Stimulated activated CD4-positive, alpha-beta T cell treated with anti-CD3 and anti-CD28 coated beads, TNF-alpha, amount 100 ng/mL, for 1 hour (primary cell): ENCODE measurements at places on chromosomes 7 and 10.

DNA sequence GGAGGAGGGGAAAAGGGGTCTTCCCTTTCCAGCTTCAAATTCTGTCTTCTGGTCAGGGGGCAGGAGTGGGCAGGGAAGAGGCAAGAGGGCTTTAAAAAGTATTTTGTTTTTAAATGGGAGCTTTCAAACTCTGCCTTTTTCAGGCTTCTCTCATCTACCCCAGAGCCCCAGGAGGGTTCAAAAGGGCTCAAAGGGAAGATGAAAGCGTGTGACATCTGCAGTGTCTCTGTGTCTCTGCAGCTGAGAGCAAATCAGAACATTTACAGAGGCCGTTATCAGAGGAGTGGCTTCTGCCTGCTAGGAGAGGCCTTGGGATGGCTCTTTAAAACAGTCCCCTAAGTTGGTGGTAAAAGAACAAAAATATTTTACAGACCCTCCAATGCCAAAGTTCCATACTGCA, 30.3 kb downstream of the TRIM8 start:
- DNase-seq, result no peak

DNA sequence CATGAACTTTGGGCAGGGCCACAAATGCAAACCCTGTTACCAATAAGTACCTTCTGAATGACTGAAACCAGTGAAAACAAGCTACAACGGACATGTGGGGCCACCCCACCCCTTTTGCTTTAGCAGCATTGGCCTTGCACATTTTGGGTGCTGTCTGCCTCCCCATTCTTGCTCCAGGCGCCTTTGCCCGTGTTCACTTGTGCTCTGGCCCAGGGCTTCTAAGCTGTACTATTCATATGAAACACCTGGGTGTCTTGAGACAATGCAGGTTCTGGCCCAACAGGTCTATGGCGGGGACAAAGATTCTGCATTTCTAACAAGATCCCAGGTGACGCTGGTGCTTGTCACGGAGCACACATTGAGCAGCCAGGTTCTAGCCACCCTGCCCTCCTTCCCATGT, 96.5 kb upstream of the SDK1 start:
- DNase-seq, result no peak

DNA sequence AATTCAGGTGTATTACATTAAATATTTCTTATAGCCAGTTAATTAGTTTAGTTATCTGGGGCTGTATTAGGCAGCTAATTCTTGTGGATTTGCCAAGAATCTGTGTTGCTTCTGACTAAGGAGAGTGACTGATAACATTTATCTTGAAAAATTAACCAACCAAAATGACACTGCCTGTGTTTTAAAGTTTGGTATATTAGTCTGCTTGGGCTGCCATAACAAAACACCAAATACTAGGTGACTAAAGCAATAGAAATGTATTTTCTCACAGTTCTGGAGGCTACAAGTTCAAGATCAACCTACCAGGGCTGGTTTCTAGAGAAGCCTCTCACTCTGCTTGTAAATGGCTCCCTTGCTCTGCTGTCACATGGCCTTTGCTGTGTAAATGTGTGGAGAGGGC, 12.9 kb downstream of the EXOC4 start:
- no peak for DNase-seq

DNA sequence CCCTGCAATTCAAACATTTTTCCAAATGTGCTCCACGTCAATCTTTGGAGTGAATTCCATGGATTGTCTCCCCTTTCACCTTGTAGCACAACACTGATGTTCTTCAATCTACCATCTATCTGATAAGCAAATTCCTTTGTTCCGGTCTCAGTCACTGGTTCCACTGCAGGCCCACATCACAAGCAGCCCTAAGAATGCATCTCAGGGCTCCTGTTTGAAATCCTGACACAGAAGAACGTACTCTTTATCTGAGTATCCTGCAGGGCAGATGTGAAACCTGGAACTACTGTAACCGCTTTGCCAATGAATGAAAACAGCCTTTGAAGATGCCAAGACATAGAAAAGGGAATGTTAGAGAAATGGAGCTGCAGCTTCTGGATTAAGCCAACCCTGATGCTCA, 62.9 kb upstream of the FAM133B start:
- DNase-seq, result no peak

- no peak for DNase-seq
These were observed 23.6 kb downstream of the C10orf71 start for GRCh38 chr10:49322371-49323170.

- no peak for DNase-seq
These were observed 88.5 kb downstream of the ANKRD7 start for GRCh38 chr7:118312966-118313365.

DNA sequence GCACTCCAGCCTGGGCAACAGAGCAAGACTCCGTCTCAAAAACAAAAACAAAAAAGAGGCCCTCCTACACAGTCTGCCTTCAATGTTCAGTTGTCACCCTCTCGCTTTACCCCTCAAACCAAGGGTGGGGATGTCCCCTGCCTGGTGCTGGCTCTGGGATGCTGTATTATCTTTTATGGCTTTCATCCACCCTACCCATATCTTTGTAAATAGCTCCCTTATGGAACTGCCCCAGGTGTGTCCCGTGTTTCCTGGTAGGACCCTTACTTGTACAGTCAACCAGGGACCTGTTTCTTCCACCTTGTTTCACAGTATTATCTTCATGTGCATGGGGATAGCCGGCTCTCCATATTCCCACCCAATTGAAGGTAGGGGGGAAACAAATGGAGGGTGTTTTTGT, 15.7 kb upstream of the LAMB1 start:
- DNase-seq, result no peak

DNA sequence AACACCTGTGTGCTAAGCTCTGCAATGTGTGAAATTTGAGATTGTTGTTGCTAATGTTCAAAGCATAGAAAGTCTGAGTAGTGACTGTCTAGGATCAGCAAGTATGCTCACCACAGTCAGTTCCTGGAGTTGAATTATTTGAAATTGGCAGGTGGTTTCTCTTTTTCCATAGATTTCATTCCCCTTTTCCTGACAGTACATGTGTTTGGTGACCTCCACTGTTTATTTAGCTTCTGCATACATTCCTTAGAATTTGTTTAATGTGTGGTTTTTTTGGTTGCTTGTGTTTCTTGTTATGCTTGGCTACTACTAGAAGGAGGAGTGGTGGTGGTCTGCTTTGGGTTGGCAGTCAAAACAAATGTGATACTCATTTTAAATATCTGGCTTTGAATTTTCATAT, 52.3 kb downstream of the FOXP2 start:
- no peak for DNase-seq

GRCh38 chr7:1902231-1902855, 232.3 kb downstream of the ELFN1 start:
- no peak for DNase-seq

DNA sequence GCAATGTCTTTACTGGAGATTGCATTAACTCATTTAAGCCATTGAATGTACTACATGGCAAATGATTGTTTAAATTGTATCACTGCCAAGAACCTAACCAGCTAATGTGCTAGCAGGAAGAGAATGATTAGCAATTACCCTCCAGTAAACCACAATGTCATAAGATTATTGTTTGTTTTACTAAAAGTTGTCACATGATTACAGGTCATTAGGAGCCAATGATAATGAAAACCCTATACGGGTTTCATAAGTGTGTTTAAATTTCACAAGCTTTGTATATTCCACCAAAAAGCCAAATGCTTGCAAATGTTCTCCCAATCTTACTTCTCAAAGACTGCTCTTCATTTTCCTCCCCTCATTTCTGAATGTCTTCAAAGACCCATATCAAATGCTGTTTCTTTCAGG, 76.5 kb upstream of the PPP1R3C start:
- no peak for DNase-seq

GRCh38 chr10:120929166-120929565, 78.0 kb downstream of the WDR11 start:
- no peak for DNase-seq

DNA sequence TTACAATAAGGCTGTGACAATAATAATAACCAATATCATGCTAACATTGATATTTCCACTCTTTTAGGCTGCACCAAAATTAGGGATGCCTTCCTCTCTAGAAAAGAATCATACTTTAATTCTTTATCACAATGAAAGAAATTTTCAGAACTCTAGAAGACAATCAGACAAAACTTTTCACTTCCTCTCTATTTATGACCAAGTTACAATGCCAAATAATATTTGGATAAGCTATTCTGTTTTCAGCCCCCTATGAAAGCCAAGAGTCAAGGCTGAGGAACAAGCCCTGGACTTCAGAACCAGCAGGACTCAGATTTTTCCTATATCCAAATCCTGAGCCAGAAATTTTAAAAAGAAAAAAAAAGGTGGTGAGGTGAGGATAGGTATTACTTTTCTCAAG, 4.6 kb downstream of the HYCC1 start:
- no peak for DNase-seq

DNA sequence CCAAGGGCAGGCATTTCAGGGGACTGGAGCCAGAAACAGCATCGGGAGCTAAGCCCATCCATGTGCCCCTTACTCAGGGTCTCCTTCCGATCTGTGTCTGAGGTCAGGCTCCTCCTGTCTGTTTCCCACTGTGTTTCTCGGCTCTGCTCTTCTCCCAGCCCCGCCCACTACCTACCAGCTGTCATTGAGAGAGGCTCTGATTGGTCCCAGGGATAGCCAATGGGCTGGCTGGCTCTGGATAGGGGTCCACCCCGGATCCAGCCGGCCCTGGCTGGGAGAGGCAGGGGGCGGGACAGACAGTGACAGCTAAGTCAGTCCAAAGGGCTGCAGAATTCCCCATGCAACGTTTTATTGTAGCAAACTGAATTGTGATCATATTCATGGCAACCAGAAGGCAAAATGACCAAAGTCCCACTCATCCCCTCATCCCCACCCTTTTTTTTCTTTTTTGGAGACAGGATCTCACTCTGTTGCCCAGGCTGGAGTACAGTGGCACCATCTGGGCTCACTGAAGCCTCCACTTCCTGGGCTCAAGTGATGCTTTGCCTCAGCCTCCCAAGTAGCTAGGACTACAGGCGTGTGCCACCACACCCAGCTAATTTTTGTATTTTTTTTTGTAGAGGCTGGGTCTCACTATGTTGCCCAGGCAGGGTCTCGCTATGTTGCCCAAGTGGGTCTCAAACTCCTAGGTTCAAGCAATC, 76.3 kb downstream of the CLIP2 start:
- no peak for DNase-seq

DNA sequence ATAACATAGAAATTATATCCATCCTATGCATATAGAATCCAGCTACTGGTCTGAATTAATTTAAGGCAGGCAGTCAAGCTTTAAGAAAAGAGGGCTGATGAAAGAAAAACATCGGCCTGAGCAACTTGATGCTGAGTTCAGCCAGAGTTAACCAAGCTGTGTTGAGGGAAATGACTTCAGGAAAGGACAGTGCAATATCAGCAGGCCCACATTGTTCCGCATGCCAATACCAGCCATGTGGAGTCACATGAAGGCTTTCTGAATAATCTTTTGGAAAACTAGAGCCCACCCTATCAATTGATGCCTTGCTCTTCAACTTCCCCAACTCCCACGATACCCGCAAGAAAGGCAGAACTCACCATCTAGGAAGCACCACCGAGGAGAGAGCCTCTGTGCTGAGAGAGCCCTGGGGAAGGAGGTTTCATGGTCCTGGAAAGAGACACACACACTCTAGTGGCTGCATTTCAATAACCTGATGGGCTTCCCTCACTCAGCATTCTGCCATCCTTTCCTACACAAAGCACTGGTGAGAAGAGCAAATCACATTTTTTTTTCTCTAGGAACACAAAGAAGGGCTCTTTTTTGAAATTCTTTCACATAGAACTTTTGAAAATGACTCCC, 125.8 kb upstream of the PTN start:
- no peak for DNase-seq

- no peak for DNase-seq
These were observed 1.1 kb downstream of the PALS2 start for GRCh38 chr7:24574386-24574785.

GRCh38 chr10:101018600-101019439, 12.1 kb downstream of the PDZD7 start:
- DNase-seq, result no peak

DNA sequence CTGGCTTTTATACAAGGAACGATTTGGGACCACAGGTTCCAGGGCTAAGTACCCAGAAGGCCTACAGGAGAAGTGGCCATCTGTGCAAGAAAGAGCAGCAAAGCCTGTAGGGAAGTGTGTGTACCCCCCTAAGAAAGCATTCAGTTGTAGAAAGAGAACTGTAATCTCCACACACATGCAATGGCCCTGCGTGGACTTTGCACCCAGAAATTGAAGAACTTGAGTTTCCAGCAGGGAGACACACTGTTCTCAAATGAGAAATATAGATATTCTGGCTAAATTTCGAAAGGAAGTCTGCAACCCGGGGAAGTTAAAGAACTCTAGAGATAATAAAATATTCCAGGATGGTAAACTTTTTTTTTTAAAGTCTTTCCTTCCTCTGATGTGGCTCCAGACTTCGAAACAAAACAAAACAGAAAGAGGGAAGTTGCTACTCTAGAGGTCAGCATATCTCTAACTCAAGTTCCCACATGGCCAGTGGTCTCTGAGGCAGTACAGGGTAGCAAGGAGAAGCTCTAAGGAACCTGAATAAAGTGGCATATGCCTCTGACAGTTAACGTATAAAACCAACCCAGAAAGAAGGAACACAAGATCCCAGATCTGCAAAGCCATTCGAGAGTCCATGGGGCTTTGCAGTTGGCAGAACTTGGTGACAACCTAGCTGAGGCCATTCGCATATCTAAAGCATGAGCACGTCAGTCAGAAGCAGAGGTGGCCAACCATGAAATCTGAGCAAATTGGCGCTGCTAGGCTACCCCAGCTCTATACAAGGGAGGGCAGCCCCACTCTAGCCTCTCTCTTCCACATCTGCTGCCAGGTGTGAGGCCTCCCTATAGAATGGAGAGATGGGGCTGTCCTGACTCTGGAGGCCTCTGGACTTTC, 56.6 kb downstream of the ELMO1 start:
- DNase-seq, result no peak

DNA sequence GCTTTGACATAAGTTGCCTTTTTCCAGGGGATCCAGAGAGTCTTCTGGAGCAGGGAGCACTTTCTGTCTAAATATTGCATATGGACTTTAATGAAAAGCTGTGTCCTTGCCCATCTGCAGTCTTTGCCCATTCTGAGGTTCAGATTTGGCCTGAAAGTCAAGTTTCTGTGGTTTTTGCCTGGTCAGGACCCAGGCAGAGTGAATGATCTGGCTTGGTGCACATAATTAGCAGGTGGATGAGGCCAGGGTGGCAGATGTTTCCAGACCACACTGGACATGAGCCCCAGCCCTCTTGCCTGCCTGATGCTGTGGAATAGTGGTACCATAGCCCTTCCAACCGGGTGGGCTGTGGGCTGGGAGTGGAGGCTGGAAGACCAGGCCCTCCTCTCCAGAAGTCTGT, 11.0 kb downstream of the HECW1 start:
- DNase-seq, result no peak

DNA sequence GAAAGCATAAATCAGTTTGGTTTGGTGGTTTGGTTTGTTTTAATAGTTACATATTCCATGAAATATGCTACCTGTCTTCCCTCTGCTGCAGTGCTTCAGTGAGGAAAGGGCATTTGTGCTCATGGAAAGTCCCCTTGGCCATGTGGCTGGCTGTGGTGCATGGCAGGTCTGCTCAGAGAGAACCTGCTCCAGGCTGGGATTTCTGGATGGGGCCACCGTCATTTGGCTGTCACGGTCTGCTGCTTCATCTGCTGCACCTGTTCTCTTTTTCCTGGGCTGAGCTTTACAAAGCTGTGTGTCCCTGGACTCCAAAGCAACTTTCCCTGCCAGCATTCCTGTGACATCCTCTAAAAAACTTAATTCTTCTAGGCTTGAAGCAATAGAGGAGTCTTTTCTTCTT, 8.9 kb downstream of the CDK14 start:
- no peak for DNase-seq

- no peak for DNase-seq
These were observed 69.5 kb downstream of the ADCY1 start for GRCh38 chr7:45643630-45644029.
